Breast epithelium (tissue), 4 donors: ENCODE measurements at places on chromosomes 3 and 15. TPM values are rescaled to one million over a fixed set of nuclear protein-coding genes. Genes with fewer than 3 reads are reported as not detected.

TGM4 gene
- not detected for total RNA-seq

SMAD6 gene
- total RNA-seq = 7.6 TPM

LMAN1L gene
- not detected for total RNA-seq

HHATL gene
- 0.32 TPM for total RNA-seq

REC114 gene
- total RNA-seq = not detected

CLRN1 gene
- not detected for total RNA-seq

SAMMSON gene
- total RNA-seq = 0.98 TPM

ARGFX gene
- total RNA-seq = not detected

RTP4 gene
- total RNA-seq = 0.32 TPM

FSD2 gene
- total RNA-seq = 1.6 TPM
